ENCODE measurements at places on chromosomes 13 and 19. TPM values are rescaled to one million over a fixed set of nuclear protein-coding genes. Genes with fewer than 3 reads are reported as not detected.
A peak's percentile ranks its signal among the peaks of the same experiment; 100 is the strongest.

DNA sequence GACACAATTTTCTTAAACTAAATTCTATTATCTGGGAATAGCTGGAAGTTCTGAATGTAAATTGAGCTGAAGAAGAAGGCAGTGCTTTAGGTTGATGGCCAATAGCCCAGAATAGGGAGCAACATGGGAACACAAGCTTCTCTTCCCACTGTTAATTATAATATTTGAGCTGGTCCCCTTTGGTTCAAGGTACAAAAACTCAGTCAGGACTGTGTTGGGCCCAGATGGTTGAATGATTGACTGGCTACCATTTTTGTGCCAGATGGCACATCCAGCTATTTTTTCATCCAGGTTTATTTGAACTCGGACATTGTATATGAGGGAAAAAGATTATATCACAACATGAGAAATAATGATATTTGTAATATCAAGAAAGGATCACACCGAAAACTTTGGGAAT lies 458.9 kb downstream of the SLITRK1 start:
- no peak for DNase-seq

IL4I1 gene
- total RNA-seq: 1.3 TPM

DNA sequence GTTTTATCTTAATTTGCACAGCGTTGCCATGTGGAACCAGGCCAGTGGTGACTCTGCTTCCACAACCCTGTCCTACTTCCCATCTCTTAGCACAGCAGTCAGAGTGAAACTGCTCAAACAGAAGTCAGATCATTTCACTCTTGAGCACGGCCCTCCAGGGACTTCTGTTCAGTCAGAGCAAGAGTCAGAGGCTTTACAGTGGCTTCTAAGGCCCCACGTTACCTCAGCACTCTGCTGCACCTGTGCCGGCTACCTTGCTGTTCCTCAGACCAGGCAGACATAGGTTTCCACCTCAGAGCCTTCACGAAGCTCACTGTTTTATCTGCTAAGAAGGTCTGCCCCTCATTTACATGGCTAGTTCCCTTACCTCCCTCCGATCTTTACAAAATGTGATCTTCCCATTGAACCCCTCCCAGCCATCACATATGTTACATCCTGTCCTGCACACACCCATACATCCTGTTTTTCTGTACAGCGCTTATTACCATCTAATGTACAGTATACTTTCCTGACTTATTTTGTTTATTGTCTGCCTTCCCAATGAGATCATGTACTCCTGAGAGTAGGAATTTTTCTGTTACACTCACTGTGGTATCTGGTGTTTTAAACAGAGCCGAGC lies 41.6 kb downstream of the TM9SF2 start:
- DNase-seq: no peak

DNA sequence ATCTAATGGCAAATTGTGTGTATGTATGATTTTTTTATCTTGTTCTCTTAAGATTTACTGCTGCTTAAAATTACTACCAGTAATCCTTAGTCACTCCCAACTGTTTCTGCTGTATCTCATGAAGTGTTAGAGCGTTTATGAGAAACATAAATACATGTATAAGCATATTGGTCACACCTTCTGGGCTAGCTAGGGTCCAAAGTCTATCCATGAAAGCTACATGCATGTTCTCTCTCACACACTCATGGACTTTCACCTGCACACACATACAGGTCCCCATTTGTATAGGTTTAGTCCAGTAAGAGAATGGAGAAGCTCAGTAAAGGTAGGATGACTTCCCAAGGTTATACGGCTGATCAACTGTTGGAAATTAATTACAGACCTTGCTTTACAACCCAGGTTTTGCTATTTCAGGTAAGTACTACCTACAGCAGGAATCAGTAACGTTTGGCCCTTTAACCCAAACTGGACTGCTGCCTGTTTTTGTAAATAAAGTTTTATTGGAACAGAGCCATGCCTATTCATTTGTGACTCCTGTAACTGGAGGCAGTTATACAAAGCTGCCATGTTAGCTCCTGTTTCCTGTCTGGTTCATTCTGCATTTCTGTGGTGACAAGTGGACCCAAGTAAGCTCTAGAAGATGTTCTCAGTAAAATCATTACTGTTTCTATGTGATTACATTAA lies 15.3 kb downstream of the METTL21C start:
- DNase-seq: no peak

GRCh38 chr19:58274771-58275201 lies 4.0 kb upstream of the ZNF8 start:
- DNase-seq: no peak

SYT5 gene
- 0.08 TPM for total RNA-seq

SOX1 gene
- total RNA-seq: not detected

- no peak for DNase-seq
These were observed 763 bp upstream of the LRP3 start for GRCh38 chr19:33193269-33193864.

GRCh38 chr19:46975925-46976782 lies 43.5 kb upstream of the NPAS1 start:
- DNase-seq: peak; percentile 92

DNA sequence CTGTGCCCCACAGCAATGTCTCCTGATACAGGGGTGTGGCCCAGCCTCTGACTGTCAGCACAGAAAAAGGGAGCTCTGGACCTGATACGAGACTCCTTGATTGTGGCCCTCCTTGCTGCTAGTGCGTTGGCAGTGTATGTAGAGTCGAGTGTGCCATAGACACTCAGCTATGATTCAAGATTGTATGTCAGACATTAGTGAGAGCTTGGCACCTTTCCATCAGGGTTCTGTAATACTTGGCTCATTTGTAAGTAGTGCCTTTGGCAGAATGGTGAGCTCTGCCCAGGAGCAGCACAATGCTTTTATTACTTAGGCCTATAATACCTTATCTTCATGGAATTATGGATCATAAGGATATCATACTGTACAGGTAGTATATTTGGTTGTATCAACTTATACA lies 83.4 kb downstream of the ATP8A2 start:
- DNase-seq: no peak

- DNase-seq: no peak
These were observed 294.0 kb upstream of the MIR17HG start for GRCh38 chr13:91053318-91054065.

SCEL gene
- total RNA-seq: not detected

ARL11 gene
- 0.80 TPM for total RNA-seq

GRCh38 chr19:30240904-30241695 lies 131.1 kb upstream of the ZNF536 start:
- no peak for DNase-seq

DNA sequence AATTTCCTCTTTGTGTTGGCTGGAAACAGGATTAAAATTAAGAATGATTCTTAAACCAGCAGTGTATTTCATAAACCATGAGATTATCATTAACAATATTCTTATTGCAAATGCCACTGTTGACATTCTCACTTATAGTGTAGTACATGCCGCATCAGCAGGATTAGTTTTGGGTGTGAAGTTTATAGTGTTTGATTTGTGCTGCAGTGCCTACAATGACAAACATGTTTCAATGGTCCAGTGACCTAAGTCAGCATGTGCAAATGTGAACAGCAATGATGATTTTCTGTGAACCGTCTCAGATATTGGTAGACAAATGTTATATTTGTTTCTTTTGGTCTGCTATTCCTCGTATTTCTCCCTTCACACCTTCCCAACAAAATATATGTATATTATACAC lies 49.8 kb upstream of the TDRD3 start:
- DNase-seq: no peak

Measured in ovary (tissue), 10 donors.